ENCODE measurements at places on chromosomes 7 and 10. TPM values are rescaled to one million over a fixed set of nuclear protein-coding genes. Genes with fewer than 3 reads are reported as not detected.

The KLF6 gene
- total RNA-seq: 74.2 TPM

The LLCFC1 gene
- not detected for total RNA-seq

The HOXA5 gene
- total RNA-seq: 16.7 TPM

The CFAP43 gene
- 0.15 TPM for total RNA-seq

The ELFN1 gene
- total RNA-seq: 7.6 TPM

The DENND10 gene
- total RNA-seq: 73.2 TPM

The FEZF1 gene
- total RNA-seq: not detected

The HTR5A gene
- not detected for total RNA-seq

The CTAGE8 gene
- not detected for total RNA-seq

The TEX47 gene
- total RNA-seq: not detected

The UTF1 gene
- total RNA-seq: not detected

The CCDC7 gene
- total RNA-seq: 13.1 TPM

The ABCB1 gene
- 10.5 TPM for total RNA-seq

The NCAPG2 gene
- total RNA-seq: 7.3 TPM

The RAB11FIP2 gene
- total RNA-seq: 20.5 TPM

The NUPR2 gene
- not detected for total RNA-seq

The ELN gene
- total RNA-seq: 7.8 TPM

The MBL2 gene
- not detected for total RNA-seq
